NCI-H69 (cell line): ENCODE measurements at places on chromosomes 3 and 15.

- no peak for DNase-seq
Measured at GRCh38 chr15:64642875-64643274, 132.5 kb downstream of the RBPMS2 start.

- peak; percentile 95 for DNase-seq
Measured at GRCh38 chr3:139533781-139534454, 5.6 kb downstream of the RBP1 start.

- peak; percentile 65 for DNase-seq
Measured at GRCh38 chr15:63157891-63158431, 684 bp upstream of the RPS27L start.

GRCh38 chr15:69862540-69862939 lies 235.2 kb downstream of the TLE3 start:
- DNase-seq: no peak
